Activated T-cell treated with anti-CD3 and anti-CD28 coated beads, Interleukin-2, amount 50 U/mL, for 1 hour (primary cell): ENCODE measurements at places on chromosomes 5 and 9.

GRCh38 chr5:170606941-170607340 is 103.1 kb downstream of the KCNIP1 start:
- DNase-seq = no peak

GRCh38 chr5:149632311-149633251 is 51.3 kb downstream of the ARHGEF37 start:
- DNase-seq = no peak

DNA sequence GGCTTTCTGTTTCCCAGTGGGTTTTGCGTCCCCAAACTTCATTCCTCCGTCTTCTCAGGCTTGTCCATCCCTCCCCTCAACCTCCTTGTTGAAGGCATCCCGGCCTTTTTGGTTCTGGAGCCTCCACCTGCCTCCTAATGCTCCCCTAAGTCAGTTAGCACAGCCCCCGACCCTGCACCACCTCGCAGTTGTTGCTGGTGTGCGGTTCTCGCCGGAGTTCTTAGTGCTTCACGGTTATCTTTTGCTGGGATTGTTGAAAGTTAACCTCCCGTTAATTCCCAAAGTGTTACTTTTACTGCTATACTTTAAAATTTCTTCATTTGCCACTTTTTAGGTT is 447 bp downstream of the UBLCP1 start:
- DNase-seq = no peak

DNA sequence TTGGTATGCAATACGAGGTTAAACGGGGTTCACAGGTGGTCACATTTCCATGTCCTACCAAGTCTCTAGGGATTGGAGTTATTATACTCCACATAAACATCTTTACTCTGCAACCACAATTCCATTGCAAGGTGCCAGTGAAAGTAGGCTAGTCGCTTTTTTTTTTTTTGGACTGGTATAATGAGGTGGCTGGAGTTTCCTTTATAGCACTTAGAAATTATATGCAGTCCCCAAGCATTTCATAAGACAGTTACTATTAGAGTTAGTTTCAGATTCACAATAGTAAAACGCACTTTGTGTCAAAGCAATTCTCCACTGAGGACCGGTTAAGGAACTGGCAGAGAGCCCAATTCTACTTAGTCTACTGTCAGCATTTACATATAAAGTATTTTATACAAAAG is 1.4 kb downstream of the MEF2C start:
- DNase-seq = no peak

DNA sequence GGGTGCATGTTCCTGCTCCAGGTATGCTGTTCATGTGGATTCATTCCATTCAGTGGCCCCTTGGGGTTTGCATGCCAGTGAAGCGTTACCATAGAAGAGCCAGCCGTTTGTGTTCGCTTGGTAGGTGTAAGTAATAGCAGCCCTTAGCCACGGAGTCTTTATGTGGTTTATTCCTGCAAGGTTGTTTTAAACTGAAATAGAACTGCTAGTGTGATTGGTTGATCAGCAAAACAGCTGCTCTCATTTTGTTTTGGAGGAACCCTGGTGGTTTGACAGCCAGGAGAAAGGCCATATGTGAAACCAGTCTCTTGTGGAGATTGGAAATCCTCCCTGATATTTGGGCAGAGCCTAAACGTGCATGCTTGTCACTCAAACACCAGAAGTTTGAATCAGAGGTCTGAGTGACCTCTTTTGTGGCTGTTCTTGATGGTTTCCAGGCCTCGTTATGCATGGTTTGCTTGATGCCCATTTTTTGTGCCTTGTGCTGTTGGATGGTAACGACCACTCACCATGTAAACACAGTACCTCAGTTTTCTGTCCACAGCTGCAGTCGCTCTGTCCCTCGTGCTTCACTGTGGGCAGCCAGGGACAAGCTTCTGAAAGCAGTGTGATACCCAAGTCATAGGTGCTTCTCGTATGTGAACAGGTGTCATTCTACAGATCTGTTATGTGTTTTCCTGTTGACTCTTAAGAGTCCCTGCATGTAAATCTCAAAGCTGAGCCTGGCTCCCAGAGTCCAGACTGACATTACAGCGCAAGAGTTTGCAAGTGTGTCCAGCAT is 58.3 kb upstream of the NXNL2 start:
- no peak for DNase-seq

GRCh38 chr9:6630502-6631206 is 14.9 kb downstream of the GLDC start:
- DNase-seq = no peak

GRCh38 chr5:36878392-36879082 is 2.0 kb downstream of the NIPBL start:
- no peak for DNase-seq

DNA sequence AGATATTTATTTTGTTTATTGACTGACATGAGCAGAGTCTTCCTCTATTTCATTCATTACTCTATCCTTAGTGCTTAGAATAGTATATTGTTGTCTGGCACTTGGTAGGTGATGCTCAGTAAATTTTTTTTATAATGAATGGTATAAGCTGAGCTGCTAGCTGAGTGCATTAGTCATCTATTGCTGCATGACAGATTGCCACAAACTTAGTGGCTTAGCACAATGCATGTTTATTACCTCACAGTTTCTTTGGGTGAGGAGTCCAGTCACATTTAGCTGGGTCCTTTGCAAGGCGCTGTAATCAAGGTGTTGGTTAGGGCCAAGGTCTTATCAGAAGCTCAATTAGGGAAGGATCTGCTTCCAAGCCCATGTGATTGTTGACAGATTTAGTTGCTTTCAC is 23.1 kb downstream of the SMAD5 start:
- DNase-seq = no peak

DNA sequence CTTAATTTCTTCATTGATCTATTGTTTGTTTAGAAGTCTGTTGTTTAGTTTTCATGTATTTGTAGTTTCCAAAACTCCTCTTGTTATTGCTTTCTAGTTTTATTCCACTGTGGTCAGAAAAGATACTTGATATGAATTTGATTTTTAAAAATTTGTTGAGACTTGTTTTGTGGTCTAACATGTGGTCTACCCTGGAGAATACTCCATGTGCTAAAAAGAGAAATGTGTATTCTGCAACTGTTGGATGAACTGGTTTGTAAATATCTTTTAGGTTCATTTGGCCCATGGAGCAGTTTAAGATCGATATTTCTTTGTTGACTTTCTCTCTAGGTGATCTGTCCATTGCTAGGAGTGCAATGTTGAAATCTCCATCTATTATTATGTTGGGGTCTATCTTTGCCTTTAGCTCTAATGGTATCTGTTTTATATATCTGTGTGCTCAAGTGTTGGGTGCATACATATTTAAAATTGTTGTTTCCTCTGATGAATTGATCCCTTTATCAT is 150.6 kb upstream of the ATP10B start:
- no peak for DNase-seq

- no peak for DNase-seq
Observed at GRCh38 chr5:174532455-174533453, 191.6 kb upstream of the MSX2 start.

- no peak for DNase-seq
Observed at GRCh38 chr9:84229191-84229590, 111.4 kb downstream of the SLC28A3 start.

- no peak for DNase-seq
Observed at GRCh38 chr9:97742545-97742944, 45.4 kb upstream of the XPA start.

DNA sequence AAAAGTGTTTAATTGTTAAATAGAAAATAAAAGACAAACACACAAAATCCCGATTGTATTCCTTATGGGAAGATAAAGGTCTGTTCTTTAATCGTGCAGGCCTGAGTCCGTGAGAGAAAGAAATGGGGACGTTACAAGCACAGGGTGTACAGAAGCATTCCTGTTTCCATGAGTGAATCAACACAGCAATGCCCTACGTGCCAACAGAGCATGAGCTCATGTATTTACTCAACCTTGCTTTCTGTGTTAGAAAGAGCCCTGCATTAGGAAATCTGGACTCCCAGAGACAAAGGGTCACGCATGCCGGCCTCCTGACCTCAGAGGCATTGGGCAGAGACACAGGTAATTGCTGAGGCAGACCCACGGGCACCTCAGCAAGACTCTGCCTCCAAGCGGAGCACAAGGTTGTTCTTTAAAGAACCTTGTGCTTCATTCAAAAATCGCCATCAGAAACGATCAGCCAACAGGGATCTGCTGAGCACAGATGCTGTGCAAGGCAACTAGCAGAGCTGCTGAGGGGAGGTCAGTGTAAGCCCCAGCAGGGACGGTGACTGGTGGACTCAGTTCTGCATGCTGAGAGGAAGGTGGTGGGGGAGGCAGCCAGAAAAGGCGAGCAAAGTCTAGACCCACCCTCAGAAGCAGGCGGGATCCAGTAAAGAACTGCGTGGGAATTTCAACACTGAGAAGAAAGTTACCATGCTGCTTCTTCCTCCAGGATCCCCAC is 101.0 kb downstream of the TLE1 start:
- no peak for DNase-seq

GRCh38 chr5:94045839-94046782 is 304.7 kb upstream of the POU5F2 start:
- no peak for DNase-seq

DNA sequence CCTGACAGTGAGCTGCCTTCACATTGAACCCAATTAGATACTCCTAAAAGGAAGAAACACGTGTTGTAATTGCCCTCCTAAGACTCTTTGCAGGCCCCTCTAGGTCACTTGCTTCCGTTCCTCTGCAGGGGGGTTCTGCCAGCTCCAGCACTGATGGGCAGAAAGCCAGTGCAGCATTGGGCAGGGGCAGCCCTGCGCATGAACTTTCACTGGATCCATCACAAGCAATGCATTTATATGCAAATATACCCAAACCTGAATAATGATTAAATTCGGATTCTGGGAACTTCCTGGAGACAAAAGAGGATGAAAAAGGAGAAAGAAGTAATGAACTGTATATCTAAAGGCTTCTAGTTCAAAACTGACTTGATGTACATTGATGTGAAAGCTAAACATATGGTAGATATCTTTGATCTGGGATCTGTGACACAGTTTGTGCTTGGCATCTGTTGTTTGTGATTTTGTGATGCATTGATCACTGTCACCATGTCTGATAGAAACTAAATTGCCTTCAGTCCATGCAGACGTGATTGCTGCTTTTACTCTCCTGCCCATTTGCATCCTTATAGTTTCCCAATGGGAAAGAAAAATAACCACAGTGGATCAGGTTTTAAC is 313.4 kb downstream of the DEPDC1B start:
- DNase-seq = no peak

GRCh38 chr5:126456217-126456820 is 33.1 kb downstream of the GRAMD2B start:
- DNase-seq = no peak

GRCh38 chr5:39218482-39219402 is 621 bp downstream of the FYB1 start:
- no peak for DNase-seq

DNA sequence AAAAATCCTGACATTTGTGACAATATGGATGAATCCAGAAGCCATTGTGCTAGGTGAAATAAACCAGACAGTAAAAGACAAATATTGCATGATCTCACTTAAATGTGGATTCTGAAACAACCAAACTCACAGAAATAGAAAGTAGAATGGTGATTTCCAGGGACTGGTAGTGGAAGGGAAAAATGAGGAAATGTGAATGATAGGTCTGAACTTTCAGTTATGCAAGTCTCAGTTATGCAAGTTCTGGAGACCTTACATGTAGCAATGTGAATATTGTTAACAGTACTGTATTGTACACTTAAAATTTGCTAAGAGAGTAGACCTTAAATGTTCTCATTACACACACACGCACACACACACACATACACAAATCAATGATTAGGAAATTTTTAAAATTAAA is 84.9 kb downstream of the SLCO4C1 start:
- DNase-seq = no peak

DNA sequence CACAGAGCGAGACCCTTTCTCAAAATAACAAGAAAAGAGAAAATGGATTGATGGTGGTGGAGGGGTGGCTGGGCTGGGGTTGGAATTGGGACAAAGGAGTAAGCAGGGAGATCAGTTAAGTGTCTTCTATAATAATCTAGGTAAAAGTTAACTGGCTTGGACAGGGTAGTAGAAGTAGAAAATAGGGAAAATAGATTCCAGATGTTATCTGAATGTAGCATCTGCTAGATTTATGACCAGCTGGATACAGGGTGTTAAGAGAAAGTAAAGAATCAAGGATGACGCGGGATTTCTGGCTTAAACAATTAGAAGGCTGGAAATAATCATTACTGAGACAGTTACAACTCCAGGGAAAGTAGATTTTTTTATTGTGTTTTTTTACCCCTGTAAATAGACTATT is 13.0 kb downstream of the PPP6C start:
- DNase-seq = no peak

- peak; percentile 7 for DNase-seq
Observed at GRCh38 chr9:93261735-93262523, 78.0 kb downstream of the WNK2 start.

DNA sequence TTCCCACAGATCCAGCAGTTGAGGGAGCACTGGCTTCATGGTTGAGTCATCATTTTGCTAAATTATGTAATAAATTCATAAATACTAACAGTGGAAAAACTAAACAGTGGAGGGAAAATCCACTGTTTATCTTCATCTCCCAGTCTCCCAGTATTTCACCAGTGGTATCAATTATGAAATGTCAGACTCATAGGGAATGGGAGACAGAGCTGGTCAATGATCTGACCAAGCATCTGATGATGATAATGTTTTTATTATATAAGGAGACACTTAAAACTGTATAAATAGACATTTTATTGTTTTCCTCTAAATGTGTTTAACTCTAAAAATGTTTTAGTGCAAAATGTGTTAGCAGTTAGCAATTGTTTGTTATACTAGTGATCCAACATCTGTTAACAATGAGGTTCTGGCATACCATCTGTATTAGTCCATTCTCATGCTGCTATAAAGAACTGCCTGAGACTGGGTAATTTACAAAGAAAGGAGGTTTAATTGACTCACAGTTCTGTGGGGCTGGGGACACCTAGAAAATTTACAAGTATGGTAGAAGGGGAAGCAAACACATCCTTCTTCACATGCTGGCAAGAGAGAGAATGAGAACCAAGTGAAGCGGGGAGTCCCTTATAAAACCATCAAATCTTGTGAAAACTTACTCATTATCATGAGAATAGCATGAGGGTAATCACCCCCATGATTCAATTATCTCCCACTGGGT is 11.8 kb upstream of the REEP5 start:
- no peak for DNase-seq

- DNase-seq = no peak
Observed at GRCh38 chr5:172658961-172659501, 18.0 kb downstream of the NEURL1B start.

DNA sequence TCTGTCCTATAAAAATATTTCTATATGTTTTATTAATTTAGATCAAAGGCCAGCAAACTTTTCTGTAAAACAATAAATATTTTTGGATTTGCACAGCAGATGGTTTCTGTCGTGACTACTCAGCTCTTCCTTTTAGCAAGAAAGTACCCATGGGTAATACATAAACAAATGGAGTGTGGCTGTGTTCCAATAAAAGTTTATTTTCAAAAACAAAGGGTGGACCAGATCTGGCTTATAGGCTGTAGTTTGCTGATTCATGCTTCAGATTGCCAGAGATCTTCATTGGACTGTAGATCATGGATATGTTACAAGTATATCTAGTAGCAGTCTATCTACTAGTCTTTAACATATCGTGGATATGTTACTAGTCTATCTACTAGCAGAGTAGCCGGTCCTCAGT is 590.5 kb downstream of the CSNK1G3 start:
- DNase-seq = no peak
